ENCODE measurements at places on chromosomes 7 and 10.

GRCh38 chr7:40891232-40891631, 756.4 kb downstream of the SUGCT start:
- DNase-seq: no peak

GRCh38 chr10:3149918-3150317, 22.7 kb downstream of the PITRM1 start:
- DNase-seq: no peak

DNA sequence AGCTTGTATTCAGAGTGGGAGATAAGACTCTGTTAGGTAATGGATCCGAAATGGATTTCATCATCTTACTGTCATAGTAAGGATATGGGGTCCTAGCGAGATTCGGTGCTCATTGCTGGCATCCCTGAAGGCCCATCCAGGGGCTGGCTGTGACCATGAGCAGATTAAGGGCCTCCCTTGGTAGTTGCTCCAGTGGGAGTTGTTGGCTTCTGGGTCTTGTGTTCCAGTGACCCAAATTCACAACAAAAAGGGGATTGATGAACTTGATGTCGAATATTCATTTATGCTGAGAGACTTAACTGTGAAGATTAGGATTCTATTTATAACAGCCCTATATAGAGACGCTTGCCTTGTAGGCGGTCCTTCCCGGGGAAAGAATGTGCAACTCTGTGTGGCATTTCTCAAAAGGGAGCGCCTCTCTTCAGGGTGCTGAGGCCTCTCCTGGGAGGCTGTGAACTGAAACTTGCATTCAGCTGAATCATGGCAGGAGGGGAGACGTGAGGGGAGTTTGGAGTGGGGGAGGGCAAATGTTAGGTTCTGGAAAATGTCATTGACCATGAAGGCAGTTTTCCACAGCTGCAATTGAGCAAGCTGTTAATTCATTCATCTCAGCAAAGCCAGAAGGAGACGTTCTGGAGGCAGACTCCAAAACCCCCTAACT, 233.1 kb upstream of the FZD8 start:
- peak; percentile 90 for DNase-seq

DNA sequence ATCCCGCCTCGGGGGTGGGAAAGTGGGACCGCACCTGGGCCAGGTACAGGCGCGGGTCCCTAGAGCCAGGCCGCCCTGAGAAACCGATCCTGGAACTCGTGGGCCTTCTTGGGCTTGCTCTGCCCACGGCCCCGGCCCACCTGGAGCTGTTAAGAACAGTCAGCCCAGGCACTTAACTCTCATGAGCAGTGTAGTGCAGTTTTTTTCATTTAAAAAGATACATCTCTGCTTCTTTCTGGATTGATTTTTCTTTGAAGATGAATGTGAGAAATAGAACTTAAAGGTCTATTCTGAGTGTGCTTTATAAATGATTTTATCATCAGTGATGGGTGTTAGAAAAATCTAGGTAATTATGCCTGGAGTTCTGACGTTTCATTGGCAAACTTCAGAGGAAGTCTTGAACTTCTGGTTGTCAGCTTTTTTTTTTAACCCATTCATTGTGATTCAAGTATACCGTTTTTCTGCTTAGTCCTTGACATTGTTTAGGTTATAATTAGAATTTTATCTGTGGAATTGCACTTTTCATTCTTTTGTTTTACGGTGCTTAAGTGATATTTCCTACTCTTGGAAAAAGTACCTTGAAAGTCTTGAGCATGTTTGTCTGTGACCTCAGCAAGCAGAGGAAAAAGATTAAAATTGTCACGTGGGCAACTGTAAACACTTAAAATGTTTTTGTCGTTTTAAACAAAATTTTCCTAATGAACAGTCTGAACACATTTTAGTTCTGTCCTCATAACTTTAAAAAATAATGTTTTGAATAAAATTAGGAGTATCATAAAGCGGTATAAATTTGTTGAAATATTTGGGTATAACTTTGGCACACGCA, 906 bp downstream of the CDK1 start:
- DNase-seq: peak; percentile 20

DNA sequence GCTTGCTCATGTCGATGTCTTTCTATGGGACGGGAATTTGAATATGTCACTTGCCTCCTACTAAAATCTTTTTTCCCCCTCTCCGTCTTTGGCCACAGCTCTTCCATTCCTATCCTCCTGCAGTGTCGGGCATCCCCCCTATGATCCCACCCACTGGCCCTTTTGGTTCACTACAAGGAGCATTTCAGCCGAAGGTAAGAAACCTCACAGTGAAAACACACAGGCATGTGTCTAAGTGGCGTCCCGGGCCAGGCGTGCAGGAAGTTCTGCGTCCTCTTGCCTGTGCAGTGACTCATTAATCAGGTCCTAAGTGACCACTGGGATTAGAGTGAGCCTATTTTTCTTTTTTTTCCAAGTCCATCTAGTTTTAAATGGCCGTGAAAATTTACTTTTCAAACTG, 360.5 kb upstream of the GALNT17 start:
- DNase-seq: no peak

- DNase-seq: peak; percentile 6
These were observed 83.8 kb downstream of the PDGFA start for GRCh38 chr7:435630-436366.

DNA sequence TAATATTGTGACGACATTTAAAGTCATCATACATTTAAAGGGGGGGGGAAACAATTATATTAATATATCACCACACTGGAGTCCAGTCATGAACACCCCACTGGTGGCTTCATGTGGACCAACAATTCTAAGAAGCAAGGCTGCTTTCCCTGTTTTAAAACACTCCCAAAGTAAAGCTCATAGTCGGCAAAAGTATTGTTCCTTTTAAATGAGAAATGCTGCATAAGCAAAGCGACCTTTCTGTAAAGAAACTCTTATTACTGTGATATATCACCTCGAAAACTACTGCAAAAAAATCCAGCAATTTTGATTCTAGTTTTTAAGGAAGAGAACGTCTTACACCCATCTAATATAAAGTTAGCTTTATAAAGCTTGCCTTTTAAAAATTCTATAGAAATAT, 112.8 kb downstream of the DOCK4 start:
- DNase-seq: no peak

- peak; percentile 19 for DNase-seq
These were observed 11.4 kb upstream of the PAX4 start for GRCh38 chr7:127629268-127629854.

- no peak for DNase-seq
These were observed 202.1 kb upstream of the NFE2L3 start for GRCh38 chr7:25949736-25950487.
